Kidney tubule cell (primary cell): ENCODE measurements at places on chromosomes 3 and 15.

GRCh38 chr3:155701882-155702465 is 42.9 kb downstream of the PLCH1 start:
- DNase-seq, result peak; percentile 66

DNA sequence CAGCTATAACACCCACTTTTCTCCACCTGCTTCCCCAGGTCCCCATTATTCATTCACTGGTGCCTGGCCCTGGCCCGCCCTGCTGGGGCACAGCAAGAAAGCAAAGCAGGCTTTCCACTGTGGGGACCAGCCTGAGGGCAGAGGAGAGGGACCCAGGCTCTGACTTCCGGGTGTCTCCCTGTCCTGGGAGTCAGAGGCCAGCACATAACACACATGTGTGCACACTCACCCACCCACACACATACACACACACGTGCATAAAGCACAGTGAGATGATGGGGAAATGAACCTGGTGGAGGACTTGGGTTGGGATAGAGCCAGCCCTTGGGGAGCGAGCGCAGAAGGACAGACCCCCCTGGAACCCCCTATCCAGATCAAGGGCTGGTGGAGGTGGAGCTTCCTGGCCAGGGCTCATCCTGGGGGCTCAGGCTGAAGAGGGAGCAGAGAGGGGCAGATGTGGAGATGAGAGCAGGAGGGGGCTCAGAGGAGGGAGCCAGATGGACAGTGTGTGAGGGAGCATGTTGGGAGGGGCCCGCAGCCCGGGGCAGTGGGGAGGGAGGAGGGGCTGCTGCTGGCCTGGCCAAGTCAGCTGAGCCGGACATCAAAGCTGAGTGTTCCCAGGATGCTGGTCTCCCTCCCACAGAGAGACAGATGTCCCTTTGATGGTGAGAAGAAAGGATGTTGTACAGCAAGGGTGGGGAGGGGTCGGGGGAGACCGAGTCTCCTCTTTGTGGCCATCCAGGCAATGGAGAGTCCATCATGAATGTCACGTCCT is 78.2 kb downstream of the LINGO1 start:
- no peak for DNase-seq

DNA sequence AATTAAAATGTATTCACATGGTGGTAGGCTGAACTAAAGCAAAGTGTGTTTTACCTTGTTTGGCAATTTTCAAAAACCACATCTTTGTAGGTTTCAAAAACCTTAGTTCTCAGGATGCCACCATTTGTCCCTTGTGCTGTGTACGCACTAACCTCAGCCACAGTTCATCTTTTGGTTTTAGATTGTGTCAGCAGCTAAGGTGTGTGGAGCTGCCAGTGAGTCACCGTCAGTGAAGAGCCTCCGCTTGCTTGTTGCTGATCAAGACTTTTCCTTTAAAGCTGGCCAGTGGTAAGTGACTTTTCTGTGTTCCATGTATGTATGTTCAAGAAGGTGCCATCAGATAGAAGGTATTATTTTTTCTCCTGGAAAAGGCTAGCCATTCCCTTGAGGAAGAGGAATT is 21.1 kb downstream of the OXNAD1 start:
- peak; percentile 34 for DNase-seq

- no peak for DNase-seq
Measured at GRCh38 chr3:117990627-117991026, 1044.0 kb downstream of the IGSF11 start.

DNA sequence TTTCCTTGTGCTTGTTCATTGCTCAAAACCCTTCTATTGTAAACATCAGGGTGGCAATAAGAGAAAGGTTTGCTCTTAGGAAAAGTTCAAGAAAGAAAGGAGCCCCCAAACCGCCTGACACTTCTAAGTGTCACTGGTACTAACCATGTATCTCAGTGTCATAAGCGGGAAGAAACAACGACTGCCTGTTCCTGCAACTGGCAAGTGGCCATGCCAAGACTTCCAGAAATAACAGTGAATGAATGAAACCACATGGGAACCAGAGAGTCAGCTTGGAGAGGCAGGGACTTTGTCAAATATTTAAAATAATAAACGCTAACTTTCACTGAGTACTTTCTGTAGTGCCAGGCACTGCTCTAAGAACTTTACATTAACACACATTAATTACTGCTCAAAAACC is 1.1 kb downstream of the PLSCR2 start:
- no peak for DNase-seq

DNA sequence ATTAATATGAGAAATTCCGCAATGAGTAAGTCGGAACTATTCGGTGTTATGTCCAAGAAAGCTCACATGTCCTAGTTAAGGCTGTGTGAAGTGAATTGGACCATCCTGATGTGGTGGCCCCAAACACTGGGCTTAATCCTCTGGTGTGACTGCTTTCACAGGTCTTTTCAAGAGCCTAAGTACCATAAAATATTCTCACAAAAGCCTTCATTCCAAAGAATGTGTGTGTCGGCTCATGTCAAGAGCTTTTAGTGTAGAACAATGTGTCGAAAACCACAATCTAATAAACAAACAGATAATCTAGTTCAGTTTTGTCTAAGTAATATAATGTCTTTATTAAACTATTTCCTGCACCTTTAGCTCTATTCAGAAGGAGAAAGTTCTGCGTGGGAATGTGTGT is 311.4 kb downstream of the LPP start:
- no peak for DNase-seq

DNA sequence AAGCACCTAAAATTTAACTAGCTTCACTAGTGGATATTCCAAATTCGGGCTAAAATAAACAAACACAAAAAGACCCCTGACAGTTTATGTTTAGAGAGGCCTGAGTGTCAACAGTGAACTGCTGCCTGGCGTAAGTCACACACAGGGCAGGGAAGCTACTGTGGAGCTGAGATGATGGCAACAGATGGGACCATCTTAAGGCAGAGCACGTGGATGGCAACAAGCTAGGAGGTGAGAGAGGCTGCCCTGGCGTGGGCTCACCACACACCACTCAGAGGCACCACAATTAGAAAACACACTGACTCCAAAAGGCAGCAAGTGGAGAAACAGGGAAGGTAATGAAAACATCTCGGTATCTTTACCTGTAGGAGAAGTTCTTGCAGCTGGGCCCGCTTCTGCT is 93.3 kb downstream of the ATP1B3 start:
- DNase-seq, result no peak

- DNase-seq, result peak; percentile 7
Measured at GRCh38 chr3:105195260-105195659, 171.4 kb upstream of the ALCAM start.

DNA sequence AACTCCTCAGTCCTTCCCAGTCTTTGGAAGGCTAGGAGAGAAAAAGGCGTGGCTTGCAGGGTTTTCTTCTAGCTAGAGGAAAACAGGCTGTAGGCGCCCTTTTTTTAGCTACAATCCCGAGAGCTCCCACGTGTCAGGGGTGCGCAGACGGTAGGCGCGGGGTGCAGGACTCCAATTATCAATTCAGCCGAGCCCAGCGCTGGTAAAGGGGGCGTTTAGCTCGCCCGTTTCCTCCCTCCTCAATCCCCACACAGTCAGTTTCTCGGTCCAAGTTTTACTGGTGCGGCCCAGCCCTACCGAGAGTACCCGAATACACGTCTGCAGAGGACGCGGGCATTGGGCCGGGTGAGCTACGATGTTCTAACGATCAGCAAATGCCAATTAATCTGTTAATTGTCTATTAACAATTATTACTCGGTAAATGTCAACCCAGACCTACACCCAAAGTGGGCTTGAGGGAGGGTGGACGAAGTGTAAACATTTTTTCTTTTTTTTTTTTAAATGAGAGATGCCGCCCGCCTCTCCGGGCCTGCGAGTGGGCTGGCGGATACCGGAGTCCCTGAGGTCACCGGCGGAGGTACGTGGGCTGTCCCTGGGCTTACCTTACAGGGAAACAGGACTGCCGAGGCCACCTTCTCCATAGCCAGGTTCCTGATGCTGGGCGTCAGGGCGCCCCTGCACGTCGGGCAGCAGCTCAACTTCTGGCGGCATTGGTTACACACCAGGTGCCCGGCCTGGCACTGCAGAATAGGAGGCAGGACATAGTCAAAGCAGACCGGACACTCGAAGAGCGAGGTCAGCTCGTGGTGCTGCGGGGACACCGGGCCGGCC is 923 bp downstream of the SIAH2 start:
- DNase-seq, result peak; percentile 66

DNA sequence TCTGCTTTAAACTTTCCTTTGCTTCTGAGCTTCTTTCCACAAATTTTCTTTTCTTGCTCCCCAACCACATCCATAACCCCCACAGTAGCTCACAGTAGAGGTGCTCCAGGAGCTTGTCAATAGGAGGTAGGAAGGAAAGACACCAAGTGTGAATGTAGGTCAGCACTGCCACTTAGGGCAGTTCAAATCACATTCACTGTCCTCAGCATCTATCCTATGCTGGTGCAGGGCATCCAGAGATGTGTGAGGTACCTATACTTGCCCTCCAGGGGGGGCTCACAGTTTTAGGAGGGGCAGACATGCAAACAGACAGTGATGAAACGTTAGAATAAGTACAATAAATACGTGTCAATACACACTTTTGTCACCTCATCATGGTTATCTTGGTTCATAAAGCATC is 1.5 kb upstream of the SPSB4 start:
- DNase-seq, result no peak

- no peak for DNase-seq
Measured at GRCh38 chr3:15403965-15404364, 23.4 kb downstream of the METTL6 start.

GRCh38 chr3:51786267-51786666 is 7.2 kb upstream of the IQCF6 start:
- DNase-seq, result no peak
